Vagina (tissue), 2 donors: ENCODE measurements at places on chromosomes 12 and 14.

GRCh38 chr14:37596790-37597472, 1.5 kb downstream of the TTC6 start:
- DNase-seq = no peak

GRCh38 chr12:4270831-4271716, 2.5 kb upstream of the CCND2 start:
- DNase-seq = no peak

DNA sequence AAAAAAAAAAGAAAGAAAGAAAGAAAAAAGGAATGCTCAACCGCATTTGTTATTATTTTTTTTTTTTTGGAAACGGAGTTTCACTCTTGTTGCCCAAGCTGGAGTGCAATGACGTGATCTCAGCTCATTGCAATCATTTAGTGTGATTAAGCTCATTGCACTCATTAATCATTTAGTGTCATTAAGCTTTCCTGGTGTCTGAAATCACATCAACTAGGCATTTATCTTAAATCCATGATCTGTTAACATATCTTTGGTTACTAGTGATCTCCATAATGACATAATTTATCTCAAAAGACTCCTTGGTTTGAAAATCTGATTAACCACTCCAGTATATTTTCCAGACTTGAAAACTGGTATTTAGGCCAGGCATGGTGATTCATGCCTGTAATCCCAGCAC, 26.3 kb downstream of the ETFBKMT start:
- no peak for DNase-seq

DNA sequence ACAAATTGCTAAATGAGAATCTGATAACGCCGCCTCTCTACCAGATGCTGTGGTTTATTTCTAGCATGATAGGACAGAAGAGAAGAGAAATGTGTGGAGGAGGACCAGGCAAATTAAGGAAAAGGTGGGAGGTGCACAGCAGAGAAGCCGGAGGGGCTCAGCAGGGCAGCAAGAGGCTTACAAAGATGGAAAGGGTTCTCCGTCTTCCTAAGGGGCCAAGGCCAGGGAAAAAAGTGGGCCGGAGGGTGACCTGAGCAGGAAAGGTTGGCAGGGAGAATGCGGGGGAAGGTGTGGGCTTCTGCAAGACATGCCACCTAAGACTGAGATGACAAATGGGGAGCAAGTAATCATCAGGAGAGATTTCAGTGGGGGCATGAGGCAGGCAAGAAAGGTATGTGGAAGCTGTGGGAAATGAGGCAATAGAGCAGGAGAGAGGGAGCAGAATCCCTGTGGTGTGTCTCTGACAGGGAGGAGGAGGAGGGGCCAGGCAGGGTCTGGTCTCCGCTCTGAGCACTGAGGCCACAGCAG, 18.7 kb downstream of the MANSC1 start:
- DNase-seq = no peak

- no peak for DNase-seq
Measured at GRCh38 chr12:117202556-117202955, 12.3 kb upstream of the FBXO21 start.

DNA sequence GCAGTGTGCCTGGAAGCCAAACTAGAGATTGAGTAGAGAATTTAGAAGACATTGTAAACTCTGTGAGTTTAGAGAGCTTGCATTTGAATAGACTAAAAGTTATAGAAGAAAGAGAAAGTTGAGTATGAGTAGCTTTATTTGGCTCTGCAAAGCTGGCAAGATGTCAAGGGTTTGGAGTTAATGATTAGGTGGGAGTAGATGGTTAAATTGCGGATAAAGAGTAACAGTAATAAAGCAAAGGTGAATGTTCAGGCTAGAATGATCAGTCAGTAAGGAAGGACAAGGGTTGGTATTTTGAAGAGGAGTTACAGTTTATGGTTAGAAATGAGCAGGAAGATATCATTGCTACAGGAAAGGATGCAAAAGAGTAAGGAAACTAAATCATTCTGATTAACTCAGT, 5.2 kb downstream of the PPM1A start:
- DNase-seq = no peak

- DNase-seq = no peak
Measured at GRCh38 chr14:103694572-103695026, 20.7 kb downstream of the XRCC3 start.

DNA sequence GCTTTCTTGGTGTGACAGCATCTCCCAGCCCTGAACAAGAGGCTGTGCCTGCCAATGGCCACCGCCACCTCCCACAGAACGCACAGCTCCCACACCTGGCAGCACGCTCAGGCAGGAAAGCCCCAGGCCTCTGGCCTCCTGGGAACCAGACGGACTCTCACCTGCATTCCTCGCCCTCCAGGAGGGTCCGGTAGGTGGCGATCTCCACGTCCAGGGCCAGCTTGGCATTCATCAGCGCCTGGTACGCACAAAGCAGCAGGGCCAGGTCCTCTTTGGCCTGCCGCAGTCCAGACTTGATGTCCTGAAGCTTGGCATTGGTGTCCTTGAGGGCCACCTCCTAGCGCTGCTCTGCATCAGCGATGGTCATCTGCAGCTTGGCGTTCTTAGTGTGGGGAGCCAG, 12.1 kb upstream of the KRT77 start:
- DNase-seq = no peak

DNA sequence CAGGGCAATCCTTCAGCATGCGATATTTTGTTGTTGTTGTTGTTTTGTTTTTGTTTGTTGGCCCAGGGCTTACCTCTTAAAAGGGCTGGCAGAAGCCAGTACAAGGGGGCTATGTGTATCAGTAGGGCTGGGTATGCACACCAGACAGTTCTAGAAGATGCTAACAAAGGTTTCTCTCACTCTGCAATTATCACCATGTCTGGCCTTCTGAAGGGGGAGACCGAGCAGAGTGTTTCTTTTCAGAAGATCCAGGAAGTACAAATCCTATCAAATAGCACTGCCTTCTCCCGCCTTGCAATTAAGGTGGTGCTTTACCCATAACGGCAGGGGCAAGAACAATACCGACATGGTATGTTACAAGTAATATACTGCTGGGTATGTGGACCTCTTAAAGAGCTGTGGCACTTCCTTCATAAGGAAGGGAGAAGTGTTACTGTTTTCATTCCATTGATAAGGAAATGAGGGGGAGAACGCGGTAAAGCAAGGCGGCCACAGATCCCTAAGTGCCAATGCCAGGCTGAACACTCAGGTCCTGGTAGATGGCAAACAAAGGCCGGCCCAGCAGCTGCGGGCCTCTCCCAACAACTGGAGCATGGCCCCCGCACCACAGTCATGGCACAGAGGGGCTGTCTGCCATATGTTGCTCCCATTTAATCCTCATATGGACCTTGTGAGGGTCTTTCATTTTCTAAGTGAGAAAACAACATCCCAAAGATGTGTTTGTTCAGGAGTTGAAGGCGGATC, 19.2 kb upstream of the CACNA2D4 start:
- peak; percentile 25 for DNase-seq

DNA sequence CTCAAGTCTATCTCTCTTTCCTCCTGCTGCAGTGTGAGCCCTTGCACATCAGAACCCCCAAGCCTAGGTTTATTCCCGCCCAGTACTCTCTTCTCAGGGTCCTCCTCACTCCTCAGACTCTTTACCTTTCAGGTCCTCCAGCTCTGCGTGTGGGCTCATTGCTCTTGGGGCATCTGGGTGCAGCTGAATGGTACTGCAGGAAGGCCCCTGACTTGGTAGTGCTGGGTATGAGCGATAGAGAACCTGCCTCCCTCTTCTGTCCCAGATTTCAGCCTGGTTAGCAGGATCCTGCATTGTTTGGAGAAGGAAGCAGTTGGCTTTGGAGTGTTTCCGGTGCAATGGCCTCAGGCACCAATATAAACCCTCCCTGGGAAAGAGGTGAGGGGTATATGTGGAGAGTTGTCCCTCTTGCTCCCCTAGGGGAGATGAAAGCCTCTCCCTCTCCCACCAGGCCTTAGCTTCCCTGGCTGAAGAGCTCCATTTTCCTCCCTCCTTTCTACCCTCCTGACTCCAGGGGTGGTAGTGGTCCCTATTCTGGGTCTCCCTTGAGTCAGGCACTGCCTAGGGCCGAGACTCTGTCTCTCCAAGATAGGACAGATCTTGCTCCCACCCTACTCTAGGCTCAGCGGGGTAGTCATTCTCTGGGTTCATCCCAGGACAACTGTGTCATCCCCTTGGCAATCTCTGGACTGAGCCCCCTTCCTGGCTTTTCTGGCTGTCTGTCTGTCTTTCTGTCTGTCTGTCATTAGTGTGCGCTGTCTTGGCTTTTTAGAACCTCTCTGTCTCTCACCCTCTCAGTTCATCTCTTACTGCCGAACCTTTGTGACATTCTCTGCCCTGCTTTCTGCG, 3.8 kb downstream of the LRP1 start:
- no peak for DNase-seq

DNA sequence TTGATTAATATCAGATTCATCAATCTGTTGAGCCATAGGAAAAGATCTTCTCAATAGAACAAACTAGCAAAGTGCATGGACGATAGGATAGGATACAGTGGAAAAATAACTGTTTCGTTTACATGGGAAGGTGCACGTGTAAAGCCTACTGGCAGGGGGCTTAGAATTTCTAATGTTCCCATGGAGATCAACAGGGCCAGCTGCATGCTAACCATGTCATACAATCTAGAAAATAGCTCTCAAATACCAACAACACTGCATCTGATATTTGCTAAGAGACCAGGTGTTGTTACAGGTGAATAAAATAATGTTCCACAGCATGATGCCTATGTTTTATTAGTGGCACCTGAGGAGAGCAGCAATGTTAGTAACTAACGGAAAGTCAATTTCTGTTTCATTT, 72.5 kb downstream of the ACSS3 start:
- DNase-seq = no peak

- DNase-seq = no peak
Measured at GRCh38 chr12:43117226-43117930, 434.6 kb downstream of the ADAMTS20 start.

DNA sequence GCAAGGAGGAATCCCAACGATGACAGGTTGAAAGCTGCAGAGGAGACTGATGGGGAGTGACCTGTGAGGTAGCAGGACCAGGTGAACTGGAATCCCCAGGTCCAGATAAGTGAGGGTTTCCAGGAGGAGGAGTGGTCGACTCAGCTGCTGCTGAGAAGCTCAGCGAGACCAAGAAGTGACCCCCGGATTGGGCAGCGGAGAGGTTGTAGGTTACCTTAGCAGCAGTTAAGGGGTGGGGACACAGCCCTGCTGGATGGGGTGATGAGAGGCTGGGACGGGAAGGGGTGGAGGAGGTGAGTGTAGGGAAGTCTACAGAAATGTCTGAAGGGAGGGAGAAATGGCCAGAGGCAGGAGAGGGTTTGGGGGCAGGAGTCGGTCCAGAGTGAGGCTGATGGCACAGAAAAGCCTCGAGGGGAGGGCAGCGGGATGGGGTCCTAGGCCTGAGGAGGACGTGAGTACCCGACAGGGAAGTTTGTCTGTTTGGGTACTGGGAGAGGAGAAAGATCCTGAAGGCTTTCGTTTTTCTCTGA, 2.6 kb upstream of the RCOR1 start:
- no peak for DNase-seq

- DNase-seq = no peak
Measured at GRCh38 chr14:39859314-39859713, 427.1 kb upstream of the FBXO33 start.

DNA sequence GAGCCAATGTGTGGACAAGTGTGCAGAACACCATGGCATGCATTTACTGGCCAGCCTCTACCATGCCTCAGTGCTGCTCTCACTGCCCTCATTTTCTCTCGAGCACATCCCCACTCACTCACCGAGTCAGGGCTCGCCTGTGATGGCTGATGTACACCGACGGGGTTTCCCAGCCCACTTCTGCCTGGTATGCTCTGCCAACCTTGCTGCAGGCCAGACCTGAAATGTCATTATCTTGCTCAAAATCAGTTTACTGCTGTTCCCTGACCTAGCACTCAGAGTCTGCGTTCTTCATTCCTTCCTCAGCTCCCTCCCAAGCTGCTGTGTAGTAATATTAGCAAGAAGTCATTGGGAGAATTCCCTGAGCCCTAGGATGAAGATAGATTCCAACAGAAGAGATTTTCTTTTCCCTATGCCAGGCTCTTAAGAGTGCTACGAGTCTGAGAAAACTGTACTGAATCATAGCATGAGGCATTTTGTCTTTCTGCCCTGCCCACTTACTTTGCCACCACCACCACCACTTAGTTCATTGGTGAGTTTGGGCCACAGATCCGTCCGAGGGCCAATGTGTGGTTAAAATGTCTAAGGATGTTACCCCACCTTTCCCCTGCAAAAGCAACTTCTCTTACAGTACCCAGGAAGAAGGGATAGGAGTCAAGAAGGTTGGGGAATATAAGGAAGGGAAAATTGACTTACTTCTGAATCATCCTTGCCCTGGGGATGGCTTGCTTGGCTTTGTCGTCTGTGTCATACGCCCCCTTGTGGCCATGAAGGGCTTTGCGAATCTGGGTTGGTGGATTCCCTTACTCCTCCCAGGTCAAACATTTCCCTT, 51.0 kb downstream of the BMAL2 start:
- DNase-seq = no peak

- no peak for DNase-seq
Measured at GRCh38 chr12:9699898-9700605, 30.5 kb downstream of the CLEC2D start.

- DNase-seq = no peak
Measured at GRCh38 chr14:50452296-50452695, 55.6 kb upstream of the CDKL1 start.

DNA sequence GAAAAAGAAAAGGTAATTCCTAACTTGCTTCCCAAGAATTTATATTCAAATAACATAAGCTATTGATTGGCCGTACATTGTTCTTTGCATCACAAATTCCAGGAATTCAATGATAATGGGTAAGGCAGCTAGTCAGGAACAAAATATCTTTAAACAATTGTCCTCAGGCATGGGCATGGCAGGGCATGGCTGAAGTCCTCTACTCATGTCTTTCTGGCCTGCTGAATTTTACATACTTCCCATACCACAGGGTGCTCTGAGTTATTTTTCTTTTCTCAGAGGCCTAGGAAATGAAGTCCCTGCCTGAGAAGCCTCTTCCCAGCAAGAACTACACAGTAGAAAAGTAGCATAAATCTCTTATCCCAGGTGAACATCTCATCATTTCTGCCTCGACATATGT, 15.1 kb upstream of the DRAM1 start:
- no peak for DNase-seq

GRCh38 chr12:41437563-41437962, 249.4 kb downstream of the PDZRN4 start:
- DNase-seq = no peak

GRCh38 chr12:7001921-7002591, 16.2 kb downstream of the LPCAT3 start:
- no peak for DNase-seq

DNA sequence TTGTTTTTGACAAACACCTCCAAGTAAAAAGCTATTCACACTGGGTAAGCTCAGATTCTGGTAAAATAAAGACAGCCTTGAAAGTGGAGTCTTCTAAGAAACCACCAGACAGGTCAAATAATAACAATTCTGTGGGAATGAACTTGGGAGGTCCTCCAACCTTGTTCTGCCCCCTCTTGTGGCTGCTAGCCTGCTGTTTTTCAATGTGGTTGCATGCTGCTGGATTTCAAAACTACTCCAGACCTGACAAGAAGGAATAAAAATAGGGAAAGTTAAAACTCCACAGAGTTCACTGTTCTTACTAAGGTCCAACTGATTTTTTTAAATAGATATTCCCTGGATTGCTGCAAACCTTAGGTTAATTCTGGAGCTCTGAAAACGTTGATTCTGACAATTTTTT, 32.2 kb upstream of the RIN3 start:
- DNase-seq = no peak

GRCh38 chr12:119885549-119885948, 8.4 kb upstream of the CIT start:
- no peak for DNase-seq

GRCh38 chr12:5432011-5432400, at the start of gene NTF3:
Gene NTF3, plus strand, starts transcription at chr12:5432108. Its CDS starts 217 bp downstream, at chr12:5432325.
- no peak for DNase-seq
